ENCODE measurements at places on chromosomes 7 and 10.

- no peak for DNase-seq
Observed at GRCh38 chr7:100886936-100887515, 2.5 kb downstream of the UFSP1 start.

DNA sequence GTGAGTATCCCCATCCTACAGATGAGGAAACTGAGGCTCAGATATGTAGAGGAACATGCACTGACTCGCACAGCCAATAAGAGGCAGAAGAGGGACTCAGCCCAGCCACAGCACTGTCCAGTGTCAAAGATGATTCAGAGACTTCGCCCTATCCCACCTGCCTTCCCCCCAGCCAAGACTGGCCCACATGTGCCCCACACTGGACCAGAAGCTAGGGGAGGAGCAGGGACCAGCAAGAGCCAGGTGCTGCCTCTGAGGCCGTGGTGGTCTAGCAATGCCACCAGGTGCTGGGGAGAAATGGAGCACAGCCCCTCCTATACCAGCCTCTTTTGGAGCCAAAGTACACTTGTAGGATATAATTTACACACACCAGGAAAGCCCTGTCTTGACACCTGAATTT lies 22.3 kb downstream of the GRID1 start:
- DNase-seq = peak; percentile 28

DNA sequence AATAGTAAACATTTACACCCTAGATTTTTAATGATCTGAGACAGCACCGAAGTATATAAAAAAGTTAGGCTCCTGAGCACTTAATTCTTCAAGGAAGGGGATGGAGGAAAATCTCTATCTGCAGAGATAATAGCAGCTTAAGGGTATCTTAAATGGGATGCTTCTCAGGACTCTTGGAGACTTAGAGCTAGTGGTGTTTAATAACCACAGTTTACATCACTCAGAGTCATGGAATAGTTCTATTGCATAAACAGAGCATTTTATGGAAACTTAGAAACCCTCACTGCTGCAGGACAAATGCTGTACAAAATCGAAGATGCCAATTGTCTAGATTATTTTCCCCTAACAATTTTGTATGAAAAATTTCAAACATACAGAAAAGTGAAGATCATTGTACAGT lies 398.9 kb upstream of the GALNT17 start:
- no peak for DNase-seq

GRCh38 chr7:146922782-146923181 lies 806.2 kb downstream of the CNTNAP2 start:
- no peak for DNase-seq

GRCh38 chr7:79709574-79710409 lies 256.3 kb upstream of the MAGI2 start:
- no peak for DNase-seq

- DNase-seq = no peak
Observed at GRCh38 chr7:113890331-113891030, 28.3 kb downstream of the PPP1R3A start.

DNA sequence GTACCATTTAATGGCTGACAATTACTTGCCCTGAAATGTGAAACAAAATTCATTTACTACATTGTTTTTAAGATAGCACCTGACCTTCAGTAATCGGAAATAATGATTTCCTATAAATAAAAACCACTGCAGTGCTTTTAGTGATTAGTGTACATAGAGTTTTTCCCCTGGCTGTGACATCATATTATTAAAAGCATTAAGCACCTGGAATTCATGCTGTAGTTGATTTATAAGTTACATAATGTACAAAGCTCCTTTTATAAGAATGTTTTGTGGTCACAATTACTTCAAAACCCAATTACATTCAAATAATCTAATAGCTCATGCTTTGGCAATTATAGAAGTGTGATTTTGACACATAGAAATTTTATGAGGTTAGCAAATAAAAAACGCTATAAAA lies 44.3 kb upstream of the EIF4H start:
- DNase-seq = no peak

DNA sequence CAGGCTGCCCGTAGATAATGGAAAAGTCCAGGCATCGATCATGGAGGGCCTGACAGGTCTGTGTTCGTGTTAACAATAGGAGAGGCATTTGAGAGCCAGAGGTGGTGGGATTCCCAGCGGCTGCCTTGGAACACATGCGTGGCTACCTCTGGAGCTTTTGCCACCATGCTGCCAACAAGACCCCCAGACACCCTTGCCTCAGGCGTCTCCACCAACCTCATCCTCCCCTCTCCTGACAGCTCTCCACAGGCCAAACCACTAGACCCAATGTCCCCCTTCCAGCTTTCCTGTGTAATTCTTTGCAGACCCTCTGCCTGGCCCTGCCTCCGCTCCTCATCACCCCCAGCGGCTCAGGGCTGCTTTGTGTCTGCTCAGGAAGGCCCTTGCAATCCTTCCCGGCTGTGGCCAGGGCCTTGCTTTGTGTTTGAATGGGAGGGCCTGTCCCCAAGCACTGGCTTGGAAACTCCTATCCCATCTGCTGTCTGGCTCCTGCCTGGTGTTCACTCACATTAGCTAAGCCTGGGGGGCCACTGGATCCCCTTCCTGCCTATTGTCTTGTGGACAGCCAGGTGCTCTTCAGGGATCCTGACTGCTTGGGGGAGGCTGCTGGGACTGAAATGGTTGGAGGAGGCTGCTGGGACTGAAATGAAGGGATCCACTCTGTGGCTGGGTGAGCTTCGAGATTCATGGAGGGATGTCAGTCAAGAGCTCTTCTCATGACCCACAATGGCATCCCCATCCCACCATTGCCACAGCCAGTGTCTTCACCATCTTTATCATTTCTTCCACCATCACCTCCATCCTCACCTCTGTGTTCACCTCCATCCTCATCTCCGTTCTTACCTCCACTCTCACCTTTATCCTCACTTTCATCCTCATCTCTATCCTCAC lies 60.8 kb upstream of the ELN start:
- no peak for DNase-seq

- no peak for DNase-seq
Observed at GRCh38 chr10:110174201-110174600, 33.2 kb upstream of the MXI1 start.

DNA sequence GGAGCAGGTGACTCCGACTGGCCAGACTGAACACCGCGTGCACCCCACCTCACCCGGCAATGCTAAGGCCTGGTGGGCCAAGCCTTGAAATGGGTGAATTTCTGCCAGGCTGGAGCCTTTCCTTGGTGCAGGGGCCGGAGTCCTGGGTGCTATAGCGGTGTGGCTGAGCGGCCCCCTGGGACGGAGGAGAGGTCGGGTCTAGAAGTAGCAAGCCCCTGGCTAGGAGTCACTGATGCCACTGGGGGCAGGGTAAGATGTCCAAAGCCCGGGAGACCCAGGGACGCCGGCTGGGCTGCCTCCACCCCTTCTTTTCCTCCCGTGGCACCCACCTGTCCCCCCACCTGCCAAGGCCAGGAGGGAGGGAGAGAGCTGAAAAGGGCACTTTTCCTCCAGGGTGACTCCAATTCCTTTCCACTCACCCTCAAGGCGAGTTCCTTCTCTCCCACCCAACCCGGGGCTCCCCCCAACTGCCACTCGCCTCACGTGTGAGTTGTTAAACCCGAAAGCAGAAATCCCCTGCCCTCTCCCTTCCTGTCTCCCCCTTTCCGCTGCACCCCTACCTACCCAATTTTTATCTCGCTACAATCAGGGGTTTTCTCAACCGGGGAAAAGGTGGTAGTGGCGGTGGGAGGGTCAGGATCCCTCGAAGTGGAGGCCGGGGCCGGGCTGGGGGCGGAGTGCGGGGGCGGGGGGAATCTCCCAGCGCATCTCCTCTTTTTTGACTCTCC lies 6.0 kb upstream of the GATA3 start:
- no peak for DNase-seq

- DNase-seq = no peak
Observed at GRCh38 chr7:68319061-68319460, 1279.2 kb upstream of the AUTS2 start.
